Colonic mucosa (tissue), 4 donors: ENCODE measurements at places on chromosomes 3 and 15. TPM values are rescaled to one million over a fixed set of nuclear protein-coding genes. Genes with fewer than 3 reads are reported as not detected.

MUSTN1 gene
- total RNA-seq = 3.2 TPM

TMEM108 gene
- total RNA-seq = 0.82 TPM

ARL14 gene
- total RNA-seq = 17.6 TPM

STRIT1 gene
- not detected for total RNA-seq

SLC15A2 gene
- 3.1 TPM for total RNA-seq

GRIP2 gene
- total RNA-seq = 0.47 TPM

CPB1 gene
- total RNA-seq = 1.1 TPM

GRK7 gene
- not detected for total RNA-seq

ATP11B gene
- 129 TPM for total RNA-seq

ROBO2 gene
- 0.88 TPM for total RNA-seq

CFAP92 gene
- 1.2 TPM for total RNA-seq

FRG2C gene
- not detected for total RNA-seq

ANKRD63 gene
- total RNA-seq = not detected

PLEKHO2 gene
- total RNA-seq = 13.6 TPM

SNRPN gene
- 19.6 TPM for total RNA-seq

SPTBN5 gene
- total RNA-seq = 2.3 TPM

TMEM40 gene
- total RNA-seq = not detected

RPUSD2 gene
- 11.0 TPM for total RNA-seq

RRP9 gene
- total RNA-seq = 24.7 TPM

CNTN3 gene
- 6.7 TPM for total RNA-seq

PGBD4 gene
- total RNA-seq = 0.69 TPM

MUC13 gene
- total RNA-seq = 360 TPM

IL17RD gene
- 2.0 TPM for total RNA-seq

CCDC9B gene
- total RNA-seq = 13.1 TPM
